ENCODE measurements at places on chromosomes 2 and 18.

DNA sequence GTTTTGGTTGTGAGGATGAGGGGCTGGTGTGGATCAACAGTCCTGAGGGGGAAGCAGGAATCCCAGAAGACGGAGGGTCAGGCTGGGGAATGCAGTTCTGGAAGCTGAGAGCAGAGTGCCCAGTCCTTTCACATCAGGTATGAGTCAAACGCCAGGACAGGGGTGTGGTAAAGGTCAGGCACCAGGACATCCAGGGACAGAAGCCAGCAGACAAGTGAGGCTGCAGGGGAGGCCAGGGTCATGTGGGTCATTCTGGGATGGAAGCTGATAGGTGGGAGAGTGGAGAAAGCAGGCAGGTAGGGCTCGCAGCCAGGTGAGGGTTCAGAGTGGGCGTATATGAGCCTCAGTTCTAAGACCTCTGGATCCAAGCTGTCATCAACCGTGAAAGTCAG is 12.8 kb upstream of the GNLY start:
- DNase-seq: no peak

GRCh38 chr18:62781893-62782292 is 66.6 kb downstream of the PHLPP1 start:
- no peak for DNase-seq

DNA sequence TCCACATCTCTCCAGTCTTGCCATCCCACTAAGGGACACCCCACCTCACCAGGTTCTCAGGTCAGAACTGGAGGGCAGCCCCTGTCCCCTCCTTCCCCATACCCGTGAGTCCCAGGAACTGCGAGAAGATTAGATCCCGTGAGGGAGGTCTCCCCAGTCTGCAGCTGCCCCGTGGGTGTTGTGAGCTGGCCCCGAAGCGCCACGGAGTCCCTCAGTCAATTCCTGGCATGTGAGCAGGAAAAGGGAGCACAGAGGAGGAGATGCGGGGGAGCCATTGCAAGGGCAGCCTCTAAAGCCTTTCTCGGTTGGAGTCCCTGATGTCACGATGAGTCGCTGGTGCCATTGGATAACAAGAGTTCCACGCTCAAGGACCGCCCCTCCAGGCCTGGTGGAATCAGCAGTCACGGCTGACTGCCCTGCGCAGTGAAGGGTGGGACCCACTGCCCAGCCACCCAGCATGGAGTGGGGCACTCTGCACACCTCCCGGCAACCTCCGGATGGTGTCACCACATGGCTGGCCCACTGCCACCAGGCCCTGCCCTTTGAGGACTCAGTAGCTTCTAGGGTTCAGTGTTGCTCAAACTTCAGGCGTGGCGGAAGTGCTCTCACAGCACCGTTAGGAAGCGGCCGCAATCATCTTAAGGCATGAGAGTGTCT is 434.9 kb upstream of the MYT1L start:
- DNase-seq: no peak

GRCh38 chr2:133624551-133624950 is 56.3 kb upstream of the NCKAP5 start:
- no peak for DNase-seq

- DNase-seq: no peak
Measured at GRCh38 chr2:66069937-66070720, 364.8 kb upstream of the MEIS1 start.

- DNase-seq: no peak
Measured at GRCh38 chr2:69449906-69450305, 12.7 kb upstream of the NFU1 start.

DNA sequence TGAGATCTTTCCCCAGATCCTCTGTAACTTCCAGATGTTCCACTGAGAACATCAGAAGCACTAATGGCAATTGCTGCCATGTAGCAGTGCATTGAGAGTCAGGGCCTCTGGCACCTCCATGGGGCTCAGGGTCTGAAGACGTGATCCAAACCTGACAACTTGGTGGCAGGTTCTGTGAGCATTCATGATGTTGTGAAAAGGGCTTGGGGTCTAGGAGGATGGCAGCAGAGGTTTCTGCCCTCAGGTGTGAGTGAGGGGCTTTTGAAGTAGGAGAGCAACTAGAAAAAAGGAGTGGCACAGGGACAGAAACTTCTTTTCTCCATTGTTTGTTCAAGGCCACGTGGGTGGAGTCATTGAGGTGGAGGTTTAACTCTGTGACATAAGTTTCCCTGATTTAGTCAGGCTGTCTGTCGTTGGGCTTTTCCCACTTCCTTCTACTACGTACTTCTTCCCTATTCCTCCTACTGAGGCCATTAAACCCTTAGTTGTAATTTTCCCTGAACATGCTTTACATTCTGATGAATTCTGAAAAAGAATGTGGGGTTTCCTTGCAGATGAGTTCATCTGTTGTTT is 13.1 kb downstream of the CFLAR start:
- no peak for DNase-seq
